ENCODE measurements at places on chromosomes 5 and 9.

DNA sequence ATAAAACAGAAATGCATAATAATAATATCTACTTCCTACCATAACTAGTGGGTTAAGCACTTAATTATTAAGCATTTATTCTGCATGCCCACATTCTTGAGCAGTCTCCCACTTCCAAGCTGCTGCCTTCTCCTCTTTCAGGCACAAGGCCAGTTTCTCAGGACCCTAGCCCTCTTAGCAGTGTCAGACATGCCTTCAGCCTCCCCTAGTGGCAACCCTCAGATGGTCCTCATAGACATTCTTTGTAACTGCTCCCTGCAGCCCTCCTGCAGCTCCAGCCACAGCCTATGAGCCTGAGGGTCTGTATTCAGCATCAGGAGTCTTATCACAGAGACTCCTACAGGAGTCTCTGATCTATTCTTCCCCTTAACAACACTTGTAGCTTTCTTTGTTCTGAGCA, 3.9 kb downstream of the IL9 start:
- DNase-seq: no peak

GRCh38 chr5:32331217-32331934, 18.6 kb upstream of the MTMR12 start:
- DNase-seq: peak; percentile 94

- DNase-seq: no peak
Observed at GRCh38 chr5:96381526-96381925, 51.5 kb downstream of the PCSK1 start.

GRCh38 chr5:59133764-59134261, 550.9 kb downstream of the RAB3C start:
- DNase-seq: no peak

DNA sequence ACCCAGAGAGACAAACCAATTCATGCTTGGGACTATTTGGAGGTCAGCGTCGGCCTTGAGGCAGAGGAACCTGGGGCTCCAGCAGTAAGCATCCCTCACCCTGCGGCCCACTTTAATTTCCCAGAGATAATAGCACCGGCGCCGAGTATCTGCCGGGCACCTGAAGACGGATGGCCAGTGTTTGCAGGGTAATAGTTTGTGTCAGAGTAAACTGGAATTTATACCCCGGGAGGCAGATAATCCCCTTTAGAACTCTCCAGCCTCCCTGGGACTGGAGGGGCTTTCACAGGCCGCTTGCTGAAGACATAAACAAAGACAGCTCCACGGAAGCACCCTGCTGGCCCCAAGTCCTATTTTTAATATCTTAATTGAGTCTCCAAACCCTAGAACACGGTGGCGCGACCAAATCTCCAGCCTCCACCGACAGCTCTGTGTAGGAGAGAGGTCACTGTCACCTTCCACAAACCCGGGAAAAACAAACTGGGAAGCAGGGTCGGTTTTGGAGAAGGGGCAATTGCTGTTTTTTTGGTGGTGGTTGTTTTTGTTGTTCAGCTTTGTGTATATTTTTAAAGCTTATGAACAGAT, 17.4 kb upstream of the FCN1 start:
- no peak for DNase-seq

DNA sequence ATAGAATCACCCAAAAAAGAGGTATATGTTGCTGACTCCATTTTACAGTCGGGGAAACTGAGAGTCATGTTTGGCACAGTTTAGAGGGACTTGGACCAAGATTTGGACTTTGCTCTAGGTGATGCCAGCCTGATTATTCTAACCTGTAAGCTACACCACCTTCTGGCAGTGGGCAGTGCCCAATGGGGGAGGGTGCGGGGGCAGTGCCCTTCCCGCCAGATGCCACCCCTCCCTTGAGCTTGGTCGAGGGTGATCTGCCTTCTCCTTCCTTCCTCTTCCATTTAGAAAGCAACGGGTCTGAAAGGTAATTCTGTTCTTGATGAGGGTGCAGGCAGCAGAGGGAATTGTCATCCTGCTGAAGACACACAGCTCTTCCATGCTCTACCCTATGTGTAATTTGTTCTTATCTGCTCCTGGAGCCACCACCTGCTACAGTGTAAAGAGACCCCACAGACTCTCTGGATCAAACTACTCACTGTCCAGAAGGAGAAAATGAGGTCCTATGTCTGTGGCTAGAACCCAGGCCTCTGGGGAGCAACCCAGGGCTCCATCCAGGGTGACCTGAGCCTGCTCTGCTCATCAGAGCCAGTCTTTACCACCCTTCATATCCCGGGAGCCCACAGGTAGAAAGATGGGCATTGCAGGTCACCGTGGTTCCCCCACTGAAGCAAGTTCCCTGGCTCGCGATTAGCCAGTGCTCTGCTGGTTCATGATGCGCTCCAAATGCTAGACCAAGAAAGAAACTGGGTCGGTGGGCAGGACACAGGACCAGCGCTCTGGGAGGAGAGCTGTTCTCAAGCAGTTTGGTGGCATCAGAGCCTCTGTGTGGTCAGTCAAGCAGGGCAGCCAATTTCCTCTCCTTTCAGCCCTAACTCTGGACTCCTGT, 156.2 kb downstream of the RGS3 start:
- DNase-seq: no peak

DNA sequence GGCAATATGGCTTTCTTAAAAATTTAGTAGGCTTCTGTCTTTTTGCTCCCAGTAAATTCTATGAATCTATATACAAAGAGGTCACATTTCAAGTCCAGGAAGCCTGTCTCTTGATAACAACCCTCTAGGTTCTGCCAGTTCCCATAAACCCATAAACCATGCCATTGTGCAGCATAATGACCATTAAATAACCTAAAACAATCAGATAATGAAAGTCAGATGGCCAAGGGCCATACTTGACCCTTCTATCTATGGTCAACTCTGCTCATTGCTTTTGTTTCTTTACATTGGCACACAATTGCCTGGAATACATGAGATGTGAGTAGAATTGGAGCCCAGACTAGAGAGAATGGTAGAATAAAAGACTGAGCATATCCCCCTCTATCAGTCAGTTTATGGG, 305.4 kb upstream of the KIF2A start:
- no peak for DNase-seq

DNA sequence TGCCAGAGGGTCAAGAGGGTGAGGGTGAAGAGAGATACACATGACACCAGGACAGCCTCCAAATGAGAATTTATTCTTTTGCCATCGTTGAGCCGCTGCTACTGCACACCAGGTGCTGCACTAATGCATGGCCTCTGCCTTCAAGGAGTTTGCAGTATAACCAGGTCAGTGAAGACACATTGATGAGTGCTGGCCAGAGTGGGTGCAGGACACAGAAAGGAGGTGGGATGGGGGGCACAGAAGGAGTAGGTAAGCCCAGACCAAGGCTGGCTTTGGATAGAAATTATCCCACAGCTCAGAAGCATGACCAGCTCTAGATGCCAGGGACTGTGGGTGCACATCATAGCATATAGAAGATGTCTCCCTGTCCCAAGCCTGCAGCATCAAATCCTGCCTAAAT, 38.0 kb downstream of the FOXI1 start:
- DNase-seq: no peak

DNA sequence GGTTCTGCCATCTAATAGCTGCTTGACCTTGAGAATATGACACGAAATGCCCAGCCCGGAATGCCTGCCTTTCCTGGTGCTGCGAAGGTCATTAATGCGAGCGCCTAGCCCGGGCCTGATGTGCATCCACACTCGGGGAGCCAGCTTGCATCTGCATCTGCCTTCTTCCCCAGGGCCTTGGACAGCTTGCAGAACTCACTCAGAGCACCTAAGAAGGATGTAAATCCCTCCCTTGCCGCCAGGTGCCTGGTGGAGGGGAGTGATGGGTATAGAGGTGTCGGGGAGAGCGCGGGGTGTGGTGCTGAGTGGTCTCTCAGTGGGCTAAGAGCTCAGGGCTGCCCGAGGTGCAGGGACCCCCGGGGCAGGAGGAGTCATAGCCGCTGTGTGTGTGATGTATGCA, 127.2 kb downstream of the MRPL36 start:
- no peak for DNase-seq
